ENCODE measurements at places on chromosomes 4 and X.

GRCh38 chrX:69996113-69996468, 53.6 kb downstream of the AWAT2 start:
- DNase-seq: no peak

DNA sequence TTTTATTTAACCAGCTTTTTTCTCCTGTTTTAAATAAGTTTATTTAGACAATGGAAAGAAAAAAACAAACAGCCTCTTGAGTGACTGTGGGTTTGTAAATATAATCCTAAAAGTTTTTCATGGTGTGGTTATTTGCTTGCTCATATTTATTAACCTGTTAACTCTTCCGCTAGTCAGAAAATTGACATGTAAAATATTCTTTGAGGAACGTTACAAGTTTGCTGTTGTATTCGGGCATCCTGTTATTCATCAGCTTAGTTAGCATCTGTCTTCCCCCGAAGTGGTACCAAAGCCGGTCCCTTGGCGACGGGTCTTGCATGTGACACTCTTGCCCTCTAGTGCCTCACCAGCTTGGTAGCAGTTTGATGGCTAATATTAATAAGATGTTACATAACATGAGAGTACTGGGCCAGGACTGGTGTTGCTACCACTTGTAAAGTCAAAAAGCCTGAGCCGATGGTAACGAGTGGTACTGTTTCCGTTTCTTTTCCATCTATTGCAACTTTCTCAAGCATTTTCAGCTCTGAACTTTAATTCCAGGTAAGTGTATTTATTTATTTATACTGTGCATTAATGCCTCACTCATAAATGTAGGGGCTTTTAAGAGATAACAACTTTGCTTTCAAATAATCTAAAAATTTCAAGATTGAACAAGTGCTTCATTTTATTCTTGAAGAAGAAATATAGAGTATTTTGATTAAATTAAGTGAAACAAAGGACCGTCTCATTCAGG, at the start of gene NDST3:
Gene NDST3, plus strand, starts transcription at position 434 of the 733 bp plus-strand sequence. CDS start 19,425 bp downstream, outside the sequence.
- no peak for DNase-seq

DNA sequence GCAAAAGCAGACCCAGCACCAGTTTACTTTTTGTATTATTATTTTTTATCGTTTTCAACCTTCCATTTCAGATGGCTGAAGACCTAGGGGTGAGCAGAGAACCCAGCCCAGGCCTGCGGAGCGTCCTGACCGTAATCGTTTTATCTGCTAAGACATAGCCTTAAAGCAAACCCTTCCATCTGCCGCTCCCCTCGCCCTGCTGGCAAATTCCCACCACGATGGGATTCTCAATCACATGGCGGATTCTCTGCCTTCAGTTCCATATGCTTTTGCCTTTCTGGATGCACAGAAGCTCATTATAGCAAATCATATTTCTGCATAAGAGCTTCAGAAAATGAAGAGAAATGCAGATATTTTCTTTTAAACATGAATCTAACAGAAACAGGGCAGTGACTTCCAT, 18.6 kb upstream of the XG start:
- no peak for DNase-seq

- DNase-seq: no peak
These were observed 42.0 kb downstream of the MAOB start for GRCh38 chrX:43840265-43840664.

DNA sequence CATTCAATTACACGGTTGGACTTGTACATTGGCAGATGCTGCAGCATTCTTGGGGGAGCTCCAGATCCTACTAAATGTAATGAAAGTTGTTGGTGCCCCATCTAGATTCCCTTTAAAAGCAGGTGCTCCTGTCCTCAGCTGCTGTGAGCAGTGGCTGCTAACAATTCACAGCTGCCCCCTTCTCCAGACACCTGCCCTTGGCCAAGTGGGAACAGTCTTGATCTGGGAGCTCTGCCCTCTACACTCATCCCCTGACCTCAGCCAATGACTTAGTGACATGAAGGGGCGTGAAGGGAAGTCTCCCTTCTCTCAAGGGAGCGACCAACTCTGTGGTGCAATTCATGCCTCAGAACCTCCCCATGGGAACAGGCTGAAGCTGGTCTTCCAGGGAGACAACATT, 125.7 kb downstream of the EIF4E start:
- no peak for DNase-seq

DNA sequence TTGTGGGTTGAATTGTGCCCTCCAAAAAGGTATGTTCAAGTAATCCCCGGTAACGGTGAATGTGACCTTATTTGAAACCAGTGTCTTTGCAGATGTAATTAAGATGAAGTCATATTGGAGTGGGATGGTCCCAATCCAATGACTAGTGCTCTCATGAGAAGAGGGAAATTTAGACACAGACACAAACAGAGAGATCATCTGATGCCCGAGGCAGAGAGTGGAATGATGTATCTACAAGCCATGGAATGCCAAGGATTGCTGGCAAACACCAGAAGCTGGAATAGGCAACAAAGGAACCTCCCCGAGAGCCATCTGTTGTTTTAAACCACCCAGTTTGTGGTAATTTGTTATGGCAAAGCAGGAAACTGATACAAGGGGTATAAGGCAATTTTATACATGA, 35.1 kb downstream of the RPS6KA3 start:
- no peak for DNase-seq

GRCh38 chr4:80196259-80196921, 913 bp upstream of the PRDM8 start:
- DNase-seq: no peak

- DNase-seq: no peak
These were observed 72.7 kb downstream of the GUCY2F start for GRCh38 chrX:109409181-109409580.
